ENCODE measurements at places on chromosomes 1 and 21. TPM values are rescaled to one million over a fixed set of nuclear protein-coding genes. Genes with fewer than 3 reads are reported as not detected.

- no peak for DNase-seq
These were observed 52.0 kb upstream of the RPL11 start for GRCh38 chr1:23639460-23640095.

GRCh38 chr1:184036517-184036949 is 995 bp downstream of the COLGALT2 start:
- no peak for DNase-seq

DNA sequence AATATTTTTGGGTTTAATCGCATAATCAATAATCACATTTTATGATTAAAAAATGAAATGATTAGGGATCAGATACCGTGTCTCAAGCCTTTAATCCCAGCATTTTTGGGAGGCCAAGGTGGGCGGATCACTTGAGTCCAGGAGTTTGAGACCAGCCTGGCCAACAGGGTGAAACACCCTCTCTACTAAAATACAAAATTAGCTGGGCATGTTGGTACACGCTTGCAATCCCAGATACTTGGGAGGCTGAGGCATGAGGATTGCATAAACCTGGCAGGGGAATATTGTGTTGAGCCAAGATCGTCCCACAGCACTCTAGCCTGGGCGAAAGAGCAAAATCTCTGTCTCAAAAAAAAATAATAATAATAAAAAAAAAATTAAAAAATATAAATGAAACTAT is 1581.4 kb downstream of the KCNT2 start:
- no peak for DNase-seq

GRCh38 chr1:8170059-8170835 is 144.1 kb upstream of the ERRFI1 start:
- peak; percentile 24 for DNase-seq

DNA sequence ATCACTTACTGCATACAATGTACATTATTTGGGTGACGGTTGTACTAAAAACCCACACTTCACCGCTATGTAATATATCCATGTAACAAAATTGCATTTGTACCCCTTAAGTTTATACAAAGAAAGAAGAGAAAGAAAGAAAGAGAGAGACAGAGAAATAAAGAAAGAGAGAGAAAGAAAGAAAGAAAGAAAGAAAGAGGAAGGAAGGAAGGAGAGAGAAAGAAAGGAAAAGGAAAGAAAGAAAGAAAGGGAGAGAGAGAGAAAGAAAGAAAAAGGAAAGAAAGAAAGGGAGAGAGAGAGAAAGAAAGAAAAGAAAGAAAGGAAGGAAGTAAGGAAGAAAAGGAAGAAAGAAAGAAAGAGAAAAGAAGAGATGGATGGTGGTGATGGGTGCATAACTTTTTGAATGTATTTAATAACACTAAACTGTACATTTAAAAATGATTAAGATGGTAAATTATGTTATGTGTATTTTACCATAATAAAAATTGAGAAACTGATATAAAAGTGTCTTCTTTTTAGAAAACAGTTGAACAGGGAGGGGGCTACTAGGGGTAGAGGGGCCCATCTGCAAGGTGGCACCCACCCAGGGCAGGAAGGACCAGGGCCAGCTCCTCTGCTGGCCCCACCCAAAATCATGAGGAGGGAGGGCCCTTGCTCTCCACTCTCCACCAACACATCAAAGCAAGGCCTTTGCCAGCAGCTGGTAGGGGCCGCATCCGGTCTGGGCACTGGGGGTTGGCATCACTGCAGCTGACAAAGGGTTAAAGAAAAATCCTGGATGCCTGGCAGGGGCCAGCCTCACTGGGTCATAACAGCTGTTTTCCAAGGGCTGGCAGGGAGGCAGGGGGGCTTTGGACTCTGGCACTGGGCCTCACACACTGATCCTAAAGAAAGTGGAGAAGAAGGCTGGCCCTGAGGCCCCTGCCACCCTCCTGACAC is 153.9 kb upstream of the EDN2 start:
- no peak for DNase-seq

DNA sequence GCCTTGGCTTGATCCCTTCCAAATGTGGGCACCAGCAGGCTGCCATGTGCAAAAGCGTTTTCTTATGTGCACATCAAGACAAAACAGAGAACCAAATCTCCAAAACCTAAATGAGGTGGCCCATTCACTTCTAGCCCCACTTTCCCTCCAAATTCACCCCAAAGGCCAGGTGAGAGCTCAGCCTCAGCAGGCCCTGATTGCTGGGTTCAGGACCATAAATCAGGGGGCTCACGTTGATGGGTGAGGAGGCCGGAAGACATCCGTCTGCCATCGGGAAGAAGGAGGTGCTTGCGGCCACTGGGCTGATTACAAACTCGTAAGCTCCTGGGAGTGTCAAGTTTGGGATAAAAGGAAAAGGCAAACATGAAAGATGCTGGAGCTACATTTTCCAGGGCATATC is 86.7 kb upstream of the CLDN14 start:
- DNase-seq: no peak

DNA sequence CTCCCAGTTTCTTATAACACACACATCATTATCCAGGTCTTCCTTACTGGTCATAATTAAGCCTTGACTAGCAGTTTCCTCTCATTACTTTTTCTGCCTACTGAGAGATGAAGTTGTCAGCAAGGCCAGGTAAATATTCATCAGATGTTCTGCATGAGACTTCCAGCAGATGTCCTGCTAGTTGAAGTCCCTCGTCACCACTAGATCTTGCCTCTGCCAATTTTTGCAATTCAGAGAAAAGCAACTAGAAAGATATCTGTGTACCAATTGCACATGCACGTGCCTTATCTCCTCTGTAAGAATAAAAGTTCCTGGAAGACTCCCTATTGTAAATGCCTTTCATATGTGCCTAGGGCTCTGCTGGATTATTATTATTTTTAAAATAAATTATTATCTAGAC is 18.3 kb downstream of the ACKR1 start:
- DNase-seq: no peak

GRCh38 chr1:154087574-154087973 is 67.3 kb downstream of the NUP210L start:
- no peak for DNase-seq

DNA sequence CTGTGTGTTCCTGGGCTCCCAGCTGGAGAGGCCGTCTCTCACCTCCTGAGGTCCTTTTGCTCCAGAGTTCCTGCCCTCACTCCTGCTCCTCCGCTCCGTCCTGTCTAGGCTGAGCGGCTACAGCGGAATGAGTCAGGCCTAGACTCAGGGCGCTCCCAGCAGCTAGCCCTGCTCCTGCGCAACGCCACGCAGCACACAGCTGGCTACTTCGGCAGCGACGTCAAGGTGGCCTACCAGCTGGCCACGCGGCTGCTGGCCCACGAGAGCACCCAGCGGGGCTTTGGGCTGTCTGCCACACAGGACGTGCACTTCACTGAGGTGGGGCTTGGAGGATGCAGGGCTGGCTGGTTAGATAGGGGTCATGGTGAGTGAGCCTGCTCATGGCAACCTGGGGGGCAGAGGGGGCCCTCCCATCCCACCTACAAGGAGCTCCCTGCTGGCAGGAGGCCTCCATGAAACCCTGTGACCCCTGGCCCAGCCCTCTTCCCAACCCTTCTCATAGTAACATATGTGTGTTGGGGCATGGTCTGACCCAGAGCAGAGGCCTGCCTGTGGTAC is 15.1 kb downstream of the PSRC1 start:
- DNase-seq: no peak

DNA sequence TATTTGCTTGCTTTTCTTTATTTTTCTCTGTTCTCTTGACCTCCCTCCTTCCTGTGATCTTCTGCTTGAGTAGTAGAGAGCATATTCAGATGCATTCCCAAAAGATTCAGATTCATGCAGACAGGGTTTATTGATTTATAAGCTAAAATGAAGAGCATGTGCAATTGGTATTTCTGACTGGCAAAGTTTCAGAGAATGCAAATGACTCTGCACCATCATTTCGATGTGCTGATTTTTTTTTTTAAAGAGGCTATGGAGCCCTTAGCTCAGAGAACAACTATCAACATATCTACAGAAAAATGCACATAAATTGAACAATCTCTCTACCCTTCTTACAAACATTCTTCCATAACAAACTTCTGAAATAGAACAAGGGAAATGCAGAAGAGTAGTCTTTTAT is 312.0 kb downstream of the VAV3 start:
- DNase-seq: no peak

DNA sequence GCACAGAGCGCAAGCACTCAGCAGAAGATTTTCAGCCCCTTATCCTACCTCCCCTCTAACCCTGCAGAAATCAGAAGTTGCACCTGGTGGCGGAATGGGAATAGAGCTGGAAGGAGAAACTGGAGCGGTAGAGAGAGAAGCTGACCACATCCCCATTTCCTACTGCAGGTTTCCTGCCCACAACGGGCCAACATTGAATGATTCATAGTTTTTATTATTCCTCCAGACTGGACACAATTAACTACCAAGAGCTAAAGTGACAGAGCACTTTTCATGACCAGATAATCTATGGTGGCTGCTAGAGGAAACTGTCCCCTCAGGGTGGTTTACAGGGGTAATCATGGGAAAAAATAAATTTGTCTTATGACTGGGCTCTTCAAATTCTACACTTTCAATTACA is 21.3 kb upstream of the LRRC8D start:
- no peak for DNase-seq

GRCh38 chr1:225882694-225883615 is 775 bp upstream of the TMEM63A start:
- peak; percentile 46 for DNase-seq

DNA sequence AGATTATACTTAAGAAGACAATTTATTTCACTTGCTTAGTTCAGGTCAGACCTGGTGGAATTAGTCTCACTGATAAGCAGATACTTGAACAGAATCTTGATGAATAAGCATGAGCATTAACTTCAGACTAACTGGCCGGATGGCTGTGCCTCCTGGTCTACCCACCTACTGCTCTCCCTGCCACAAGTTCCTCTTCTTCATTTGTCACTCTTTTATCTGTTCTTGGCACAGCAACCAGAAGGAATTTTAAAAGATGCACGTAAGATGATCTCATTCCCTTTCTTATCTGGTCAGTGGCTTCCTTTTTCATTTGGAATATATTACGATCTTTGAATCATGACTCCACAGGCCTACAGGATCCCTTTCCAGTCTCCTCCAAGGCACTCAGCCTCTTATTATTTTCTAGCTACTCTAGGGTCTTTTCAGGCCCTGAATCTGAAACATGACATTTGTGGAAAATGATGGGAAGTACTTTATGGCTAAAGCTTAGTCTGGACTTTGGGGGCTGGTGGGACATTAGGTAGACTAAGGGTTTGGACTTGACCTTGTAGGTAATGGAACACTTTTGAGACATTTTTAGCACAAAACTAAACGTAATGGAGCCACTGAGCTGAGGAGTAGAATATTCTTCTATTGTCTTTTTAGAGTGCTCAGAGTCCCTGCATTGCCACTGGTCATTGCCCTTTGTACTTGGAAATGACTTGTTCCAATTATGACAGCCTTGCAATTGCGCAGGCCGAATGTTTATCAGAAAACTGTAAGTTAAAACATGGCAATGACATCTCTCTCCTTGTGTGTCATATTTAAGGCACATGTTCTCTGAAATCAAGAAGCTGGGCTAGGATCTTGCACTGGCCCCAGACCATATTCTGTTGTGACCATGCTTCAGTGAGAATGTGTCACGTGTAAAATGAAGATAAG is 16.0 kb downstream of the ST6GALNAC3 start:
- DNase-seq: no peak

DNA sequence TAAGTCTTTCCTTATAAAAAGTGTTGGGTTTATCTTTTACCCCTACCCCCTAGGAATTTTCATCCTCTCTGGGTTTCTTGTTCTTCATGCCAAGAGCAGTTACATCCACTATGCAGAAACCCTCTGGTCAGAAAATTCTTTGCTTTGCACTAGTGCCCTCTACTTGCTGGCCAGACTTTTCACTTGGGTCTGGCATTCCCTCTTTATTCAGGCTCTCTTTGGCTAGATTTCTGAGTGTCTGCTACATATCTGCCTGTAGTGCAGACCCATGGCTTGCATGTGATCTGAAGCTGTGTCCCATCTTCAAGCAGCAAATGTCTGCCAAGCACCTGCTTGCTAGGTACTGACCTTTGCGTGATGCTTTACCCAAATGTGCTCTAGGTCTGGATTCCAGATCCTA is 237.0 kb downstream of the GPATCH2 start:
- no peak for DNase-seq

GRCh38 chr1:201053155-201053860 is 29.8 kb upstream of the KIF21B start:
- DNase-seq: no peak

GRCh38 chr1:18868801-18869424 is 9.5 kb upstream of the TAS1R2 start:
- no peak for DNase-seq

- DNase-seq: peak; percentile 28
These were observed 636 bp upstream of the CAMK2N1 start for GRCh38 chr1:20486457-20487235.

- no peak for DNase-seq
These were observed 4.9 kb downstream of the LY9 start for GRCh38 chr1:160800645-160801408.

DNA sequence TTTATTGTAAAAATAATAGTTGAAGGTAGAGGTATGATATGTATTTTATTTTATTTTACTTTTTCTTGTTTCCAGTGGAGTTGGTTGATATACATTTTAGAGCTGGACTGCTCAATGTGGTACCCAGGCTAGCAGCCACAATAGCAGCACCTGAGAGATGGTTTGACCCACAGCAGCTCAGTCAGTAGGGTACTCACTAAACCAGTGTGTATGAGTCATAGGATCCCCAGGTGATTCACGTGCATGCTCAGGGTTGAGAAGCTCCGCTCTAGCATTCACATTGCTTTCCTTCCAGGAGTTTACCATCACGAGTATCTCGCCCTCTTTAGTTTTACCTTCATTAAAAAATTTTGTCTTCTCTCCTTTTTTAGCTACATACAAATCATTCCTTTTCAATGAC is 96.0 kb upstream of the PAXBP1 start:
- no peak for DNase-seq

DNA sequence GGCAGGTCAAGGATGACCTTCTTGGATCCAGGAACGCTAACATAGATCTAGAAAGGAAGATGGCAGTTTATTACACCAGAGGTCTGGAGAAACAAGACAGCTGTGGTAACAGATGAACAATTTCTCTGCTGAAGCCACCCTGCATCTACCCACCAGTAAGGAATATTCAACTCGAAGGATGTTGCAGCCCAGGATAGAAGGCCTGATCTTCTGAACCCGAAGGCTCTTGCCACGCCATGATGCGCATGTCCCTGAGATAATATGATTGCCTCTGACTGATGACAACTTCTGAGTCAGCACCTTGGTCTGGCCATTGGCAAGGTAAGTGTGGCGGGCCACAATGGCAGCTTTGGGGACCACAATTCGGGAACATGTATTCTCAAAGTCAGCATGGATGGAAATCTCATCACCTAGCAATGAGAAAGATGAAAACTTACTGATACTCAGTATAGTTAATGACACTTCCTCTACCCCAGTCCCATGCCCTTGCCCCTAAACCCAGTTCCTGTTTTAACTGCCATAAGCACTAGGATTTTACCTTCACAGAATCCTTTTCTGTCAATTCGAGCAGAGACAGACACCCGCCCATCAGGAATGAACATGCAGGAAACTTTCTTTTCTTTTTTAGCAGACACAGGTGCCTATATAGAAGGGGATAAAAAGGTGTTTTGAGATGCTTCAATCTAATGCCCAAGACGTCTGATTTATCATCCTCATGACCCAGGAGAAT is 1.8 kb downstream of the TXNIP start:
- DNase-seq: no peak

- DNase-seq: no peak
These were observed 19.0 kb upstream of the CD2 start for GRCh38 chr1:116735246-116735645.

The DARS2 gene
- total RNA-seq: 18.1 TPM

The SDC3 gene
- total RNA-seq: 25.5 TPM

The ALPL gene
- total RNA-seq: 15.6 TPM

The TCHH gene
- total RNA-seq: not detected

The ANKRD34A gene
- total RNA-seq: 1.6 TPM

The RHD gene
- total RNA-seq: not detected

The OR2W3 gene
- total RNA-seq: 0.23 TPM

The RAB3B gene
- total RNA-seq: 23.6 TPM

The HP1BP3 gene
- 156 TPM for total RNA-seq

Measured in prostate gland (tissue), 2 donors.